ENCODE measurements at places on chromosomes 6 and 20. TPM values are rescaled to one million over a fixed set of nuclear protein-coding genes. Genes with fewer than 3 reads are reported as not detected.

GRCh38 chr20:35518955-35519354 is 10.5 kb downstream of the C20orf173 start:
- no peak for DNase-seq

DNA sequence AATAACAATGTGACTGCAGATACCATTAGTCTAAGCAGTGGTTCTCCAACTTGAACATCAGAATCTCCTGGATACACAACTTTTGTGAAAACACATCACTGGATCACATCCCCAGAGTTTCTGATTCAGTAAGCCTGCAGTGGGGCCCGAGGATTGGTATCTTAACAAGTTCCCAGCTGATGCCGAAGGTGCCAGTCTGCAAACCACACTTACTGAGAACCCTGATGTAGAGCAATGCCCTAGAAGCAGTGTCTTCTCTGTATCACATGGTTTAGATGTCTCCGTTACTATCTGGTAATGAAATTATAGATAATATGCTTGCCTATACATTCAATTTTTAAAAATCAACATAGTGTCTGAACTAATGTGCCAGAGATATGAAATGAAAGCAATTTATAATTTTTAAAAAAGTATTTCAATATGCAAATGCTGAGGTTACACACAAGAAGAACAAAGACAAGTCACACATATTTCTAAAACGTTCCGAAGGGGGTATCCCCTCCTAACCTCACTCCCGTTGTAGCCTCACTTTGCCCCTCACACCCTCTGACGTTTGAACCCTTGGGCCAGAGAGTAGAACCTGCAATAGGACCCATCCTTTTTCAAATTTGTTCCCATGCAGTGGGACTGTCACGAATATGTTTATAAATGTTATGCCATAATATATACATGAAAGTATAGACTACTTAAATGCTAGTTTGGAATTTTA is 115.4 kb upstream of the SAMD5 start:
- no peak for DNase-seq

DNA sequence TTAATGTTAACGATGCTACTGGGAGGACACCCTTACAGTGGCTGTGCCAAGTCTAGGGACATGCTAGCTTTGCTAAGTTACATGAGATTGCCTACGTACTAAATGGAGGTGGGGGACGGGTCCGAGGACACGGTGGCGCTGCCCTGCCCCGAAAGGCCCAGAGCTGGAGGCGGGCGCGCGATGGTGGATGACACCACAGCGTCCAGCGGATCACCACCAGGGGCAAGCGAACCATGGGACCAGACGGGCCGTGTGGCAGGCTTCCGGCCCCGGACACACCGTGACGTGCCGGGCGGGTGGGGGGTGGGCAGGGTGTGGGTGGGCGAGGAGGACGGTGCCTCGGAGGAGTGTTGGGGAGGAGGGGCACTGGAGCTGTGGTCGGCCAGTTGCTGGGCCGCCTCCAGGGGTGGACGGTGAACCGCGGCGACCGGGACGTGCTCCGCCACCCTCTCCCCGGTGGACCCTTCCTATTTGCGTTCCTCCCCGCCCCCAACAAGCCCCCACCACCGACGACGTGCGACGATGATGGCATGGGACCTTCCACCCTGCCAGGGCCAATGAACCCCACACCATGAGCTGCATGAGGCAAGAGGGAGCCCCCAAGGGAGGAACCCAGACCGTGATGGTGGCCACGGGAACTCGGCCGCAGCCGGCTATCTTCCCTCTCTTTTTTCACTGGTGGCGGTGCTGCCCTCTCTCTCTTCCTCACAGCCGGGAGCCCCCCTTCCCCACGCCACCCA is 773.3 kb upstream of the DEFB115 start:
- no peak for DNase-seq

- peak; percentile 91 for DNase-seq
Measured at GRCh38 chr20:2986466-2986865, 57.0 kb upstream of the GNRH2 start.

The RPS10 gene
- 2,539 TPM for total RNA-seq

The RAMACL gene
- 0.13 TPM for total RNA-seq

The NTSR1 gene
- not detected for total RNA-seq

DNA sequence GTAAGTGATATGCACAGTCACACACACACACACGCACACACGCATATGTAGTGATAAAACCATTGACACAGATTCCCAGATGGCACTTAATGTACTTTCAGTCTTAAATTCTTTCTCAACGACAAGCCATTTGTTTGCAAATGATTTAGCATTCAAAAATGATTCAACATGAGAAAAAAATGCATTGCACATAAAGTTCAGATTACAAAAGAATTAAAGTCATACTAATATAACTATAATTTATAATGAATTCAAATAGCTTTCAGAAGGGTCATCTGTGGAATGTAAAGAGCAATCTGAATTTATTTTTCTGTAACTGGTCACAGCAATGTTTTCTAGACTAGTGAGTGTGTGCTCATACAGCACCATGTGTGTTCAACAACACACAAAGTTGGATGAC is 521.6 kb upstream of the ZNF337 start:
- peak; percentile 45 for DNase-seq

The THEMIS gene
- total RNA-seq = 0.11 TPM

The GINS1 gene
- total RNA-seq = 2.9 TPM

DNA sequence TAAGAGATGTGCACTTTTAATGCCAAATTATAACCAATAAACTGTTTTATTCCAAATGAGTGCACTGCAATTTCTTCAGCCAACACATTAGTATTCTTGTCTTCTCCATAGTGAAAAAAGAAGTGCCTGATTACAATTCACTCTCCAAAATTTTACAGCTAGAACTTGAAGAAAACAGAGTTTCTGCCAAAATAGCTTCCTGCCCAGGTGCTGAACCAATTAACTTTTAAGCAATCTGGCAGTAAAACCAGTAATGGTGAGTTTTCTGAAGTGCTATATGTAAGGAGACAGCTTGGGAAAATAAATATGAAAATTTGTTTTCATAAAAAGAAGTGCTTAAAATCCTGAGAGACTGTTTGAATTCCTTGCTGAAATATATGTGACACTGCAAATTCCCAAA is 266.0 kb upstream of the NT5E start:
- no peak for DNase-seq

- no peak for DNase-seq
Measured at GRCh38 chr20:61115364-61116065, 136.5 kb upstream of the CDH4 start.

The OPRM1 gene
- not detected for total RNA-seq

DNA sequence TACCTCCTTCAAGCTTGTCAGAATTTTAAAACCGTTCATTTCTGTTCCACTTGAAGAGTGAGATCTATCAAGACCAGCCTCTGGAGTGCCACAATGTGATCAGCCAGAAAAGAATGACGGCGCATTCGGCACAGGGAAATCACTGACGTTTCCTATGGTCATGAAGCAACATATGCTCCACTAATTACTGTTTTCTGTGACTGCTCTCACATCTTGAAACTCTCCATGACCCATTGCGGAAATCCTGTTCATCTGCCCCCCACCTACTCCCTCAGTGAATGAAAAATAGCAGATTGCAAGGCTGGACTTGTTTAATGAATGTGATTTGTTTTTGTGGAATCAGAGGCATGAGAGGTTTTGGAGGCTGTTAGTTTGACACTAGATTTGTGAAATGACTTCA is 53.2 kb downstream of the SAMD5 start:
- DNase-seq = no peak

- DNase-seq = peak; percentile 95
Measured at GRCh38 chr20:23622839-23623343, 14.9 kb downstream of the CST3 start.

The MOCS1 gene
- total RNA-seq = 10.2 TPM

- no peak for DNase-seq
Measured at GRCh38 chr20:46559001-46559400, 8.5 kb upstream of the OCSTAMP start.

DNA sequence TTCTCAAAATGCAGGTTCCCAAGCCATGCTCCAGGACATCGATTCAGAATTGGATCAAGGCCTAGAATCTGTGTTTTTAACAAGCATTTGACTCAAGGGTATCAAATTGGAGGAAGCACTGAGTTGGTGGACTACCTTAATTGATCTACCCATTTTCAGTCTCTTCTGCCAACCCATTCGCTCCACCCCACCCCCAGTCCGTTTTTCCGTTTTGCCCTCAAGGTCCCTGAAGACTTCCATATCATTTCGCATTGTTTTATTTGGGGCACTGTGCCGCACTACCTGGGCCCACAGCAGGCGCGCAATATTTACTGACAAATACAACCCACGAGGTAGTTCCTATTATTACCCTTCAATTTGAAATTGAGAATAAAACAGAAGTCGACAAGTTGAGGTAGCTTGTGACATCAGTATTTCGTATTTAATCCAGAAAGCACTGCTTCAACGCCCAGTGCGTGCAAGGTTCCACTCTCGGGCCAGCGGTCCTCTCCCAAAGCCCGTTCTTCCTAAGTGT is 557 bp upstream of the DHX35 start:
- DNase-seq = no peak

DNA sequence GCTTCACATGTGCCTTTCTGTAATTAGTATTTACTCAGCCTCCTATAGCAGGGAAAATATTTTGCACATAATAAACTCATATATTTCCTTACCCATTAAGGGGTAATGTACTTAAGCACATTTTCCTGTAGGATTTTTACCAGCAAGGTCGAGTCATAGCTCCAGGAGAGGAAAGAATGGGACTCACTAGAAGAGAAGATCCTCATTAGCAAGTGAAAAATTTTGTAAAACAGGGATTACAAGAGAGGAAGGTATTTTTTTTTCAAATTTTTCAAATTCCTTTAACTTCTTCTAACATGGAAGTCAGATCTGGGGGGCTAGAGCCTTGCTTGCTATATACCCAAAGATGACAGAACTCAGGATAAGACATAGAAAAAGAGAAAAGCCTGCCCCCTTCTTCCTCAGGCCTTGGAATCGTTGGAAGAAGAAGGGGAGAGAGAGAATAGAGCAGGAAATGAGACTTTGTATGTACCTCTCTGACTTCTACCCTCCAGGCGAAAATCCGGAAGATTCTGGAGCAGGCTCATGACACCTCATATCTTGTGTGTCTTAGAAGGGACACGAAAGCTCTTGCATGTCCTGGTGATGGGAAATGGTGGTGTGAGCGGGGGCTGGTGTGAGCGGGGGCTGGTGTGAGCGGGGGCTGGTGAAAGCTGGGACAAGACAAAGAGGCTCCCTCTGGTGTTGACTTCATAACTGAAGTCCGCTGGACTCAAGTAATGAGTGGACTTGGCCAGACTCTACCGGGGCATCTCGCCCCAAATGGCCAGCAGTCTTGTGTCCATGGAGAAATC is 256.9 kb upstream of the PLCB4 start:
- no peak for DNase-seq

The PFDN4 gene
- total RNA-seq = 64.5 TPM

GRCh38 chr6:74901576-74901975 is 304.3 kb downstream of the COL12A1 start:
- no peak for DNase-seq

DNA sequence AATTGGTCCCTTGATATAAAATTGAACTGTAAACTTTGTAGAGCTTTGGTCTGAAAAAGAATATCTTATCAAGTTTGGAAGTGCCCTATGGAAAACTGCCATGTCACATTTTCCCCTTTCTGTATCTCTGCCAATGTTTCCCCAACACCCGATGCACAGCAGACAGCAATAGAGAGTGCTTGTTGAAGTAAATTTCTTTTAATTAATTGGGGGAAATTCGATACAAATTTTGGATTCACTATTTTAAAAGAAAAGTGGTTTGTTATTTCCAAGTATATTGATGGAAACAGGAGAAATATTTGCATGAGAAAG is 208.1 kb downstream of the OGFRL1 start:
- no peak for DNase-seq

- DNase-seq = no peak
Measured at GRCh38 chr6:52201493-52201892, 15.3 kb downstream of the IL17A start.

GRCh38 chr6:25042036-25042521 is 106.3 kb upstream of the RIPOR2 start:
- no peak for DNase-seq

The CYP39A1 gene
- total RNA-seq = not detected

DNA sequence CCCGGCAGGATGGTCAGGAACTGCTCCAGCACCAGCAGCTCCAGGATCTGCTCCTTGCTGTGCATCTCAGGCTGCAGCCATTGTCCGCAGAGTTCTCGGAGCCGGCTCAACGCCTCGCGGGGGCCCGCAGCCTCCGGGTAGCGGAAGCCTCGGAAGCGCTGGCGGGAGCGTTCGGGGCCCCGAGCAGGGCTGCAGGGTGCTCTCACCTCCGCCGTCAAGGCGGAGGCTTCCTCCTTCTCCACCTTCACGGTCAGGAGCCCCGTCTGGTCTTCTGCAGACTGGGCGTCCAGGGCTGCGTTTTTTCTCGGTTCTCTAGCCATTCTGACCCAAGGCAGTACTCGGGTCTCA is 434 bp downstream of the ZKSCAN4 start:
- DNase-seq = peak; percentile 67

The SYS1 gene
- 38.7 TPM for total RNA-seq

- DNase-seq = peak; percentile 17
Measured at GRCh38 chr6:50699051-50699775, 14.1 kb upstream of the TFAP2D start.

The PPP1R18 gene
- total RNA-seq = 108 TPM

The ADTRP gene
- 1.3 TPM for total RNA-seq
